Activated CD4-positive, alpha-beta T cell treated with anti-CD3 and anti-CD28 coated beads, Interleukin-10, Interleukin-2, amounts not matched to agents 100 ng/mL and 50 ng/mL, durations not matched to agents 16 hours and 8 hours (primary cell): ENCODE measurements at places on chromosomes 6 and 20.

- DNase-seq = no peak
These were observed 68.7 kb downstream of the SYCP2 start for GRCh38 chr20:59864726-59865125.

DNA sequence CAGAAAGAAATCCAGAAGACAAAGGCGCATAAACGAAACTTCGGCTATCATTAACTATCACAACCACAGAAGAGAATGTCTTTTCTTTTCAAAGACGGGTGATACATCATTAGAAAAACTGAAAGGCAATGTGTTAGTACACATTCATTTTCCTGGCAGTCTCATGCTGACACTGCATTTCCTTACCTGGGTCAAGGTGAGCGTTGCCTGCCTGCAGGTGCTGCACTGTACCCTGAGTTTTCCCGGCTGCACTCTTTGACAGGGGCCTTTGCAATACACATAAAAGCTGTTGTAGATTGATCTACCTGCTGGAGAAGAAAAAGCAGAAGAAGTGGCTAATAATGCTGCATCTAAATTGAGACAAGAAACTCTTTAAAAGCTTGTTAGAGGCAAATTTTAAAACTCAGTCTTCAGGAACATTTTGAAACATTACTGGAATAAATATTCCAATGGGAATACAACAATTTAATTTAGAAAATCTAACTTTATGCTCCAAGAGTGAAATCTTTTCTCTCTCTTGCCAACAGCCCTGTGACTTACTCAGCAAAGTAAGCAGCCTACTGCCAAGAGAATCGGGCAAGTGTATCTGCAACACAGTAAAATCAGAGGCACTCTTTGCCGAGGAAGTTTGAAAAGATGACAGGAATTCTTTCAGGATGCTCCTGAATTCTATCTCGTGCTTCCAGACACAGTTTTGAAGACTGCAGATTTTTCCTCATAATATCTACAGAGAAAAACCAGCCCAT, 526.4 kb downstream of the PRKN start:
- no peak for DNase-seq

DNA sequence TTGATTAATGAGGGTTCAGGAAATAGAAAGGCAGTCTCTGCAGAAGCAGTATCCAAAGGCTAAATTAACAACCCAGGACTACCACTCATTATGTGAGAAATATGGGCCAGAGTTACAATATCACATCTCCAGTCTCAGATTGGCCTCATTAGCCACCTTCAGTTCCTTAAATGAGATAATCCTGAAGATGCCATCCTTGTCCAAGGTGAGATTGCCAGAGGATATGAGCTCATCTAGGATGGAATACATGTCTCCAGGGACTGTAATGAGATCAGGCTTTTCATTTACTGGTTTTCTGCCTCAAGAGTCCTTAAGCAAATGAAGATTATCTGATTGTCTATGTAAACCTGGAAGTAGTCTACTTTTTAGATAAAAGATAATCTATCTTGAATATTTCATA, 196.3 kb downstream of the FUT9 start:
- DNase-seq = no peak

DNA sequence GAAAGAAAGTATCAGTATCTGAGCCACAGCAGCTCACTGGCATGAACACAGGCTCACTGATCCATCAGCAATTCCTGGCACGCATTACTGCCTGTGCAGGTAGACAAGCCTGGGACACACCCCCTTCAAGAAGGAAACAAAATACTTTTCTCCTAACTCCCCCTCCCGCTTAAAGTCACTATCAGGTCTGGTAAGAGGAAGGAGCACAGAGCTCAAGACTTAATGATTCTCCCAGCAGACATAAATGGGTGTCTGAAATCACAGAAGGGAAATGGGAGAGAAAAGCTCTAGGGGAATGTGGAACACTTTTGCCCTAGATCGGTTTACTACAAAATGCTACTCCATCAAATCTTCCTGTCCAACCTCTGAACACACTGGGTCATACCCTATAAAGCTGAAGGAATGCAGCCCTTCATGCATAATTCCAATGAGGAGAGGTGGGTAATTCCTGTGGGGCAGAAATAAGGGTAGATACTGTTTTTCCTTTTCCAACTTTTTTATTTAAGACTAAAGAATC, at the start of gene ADGRF1:
Gene ADGRF1, minus strand, starts transcription at position 58 of the 517 bp plus-strand sequence. CDS start 13,271 bp downstream, outside the sequence.
- no peak for DNase-seq

- DNase-seq = no peak
These were observed 96.2 kb downstream of the TCP11 start for GRCh38 chr6:35044761-35045421.

GRCh38 chr20:14879020-14879697, 541.7 kb upstream of the FLRT3 start:
- no peak for DNase-seq

- no peak for DNase-seq
These were observed 6.1 kb upstream of the DSN1 start for GRCh38 chr20:36779656-36780025.

DNA sequence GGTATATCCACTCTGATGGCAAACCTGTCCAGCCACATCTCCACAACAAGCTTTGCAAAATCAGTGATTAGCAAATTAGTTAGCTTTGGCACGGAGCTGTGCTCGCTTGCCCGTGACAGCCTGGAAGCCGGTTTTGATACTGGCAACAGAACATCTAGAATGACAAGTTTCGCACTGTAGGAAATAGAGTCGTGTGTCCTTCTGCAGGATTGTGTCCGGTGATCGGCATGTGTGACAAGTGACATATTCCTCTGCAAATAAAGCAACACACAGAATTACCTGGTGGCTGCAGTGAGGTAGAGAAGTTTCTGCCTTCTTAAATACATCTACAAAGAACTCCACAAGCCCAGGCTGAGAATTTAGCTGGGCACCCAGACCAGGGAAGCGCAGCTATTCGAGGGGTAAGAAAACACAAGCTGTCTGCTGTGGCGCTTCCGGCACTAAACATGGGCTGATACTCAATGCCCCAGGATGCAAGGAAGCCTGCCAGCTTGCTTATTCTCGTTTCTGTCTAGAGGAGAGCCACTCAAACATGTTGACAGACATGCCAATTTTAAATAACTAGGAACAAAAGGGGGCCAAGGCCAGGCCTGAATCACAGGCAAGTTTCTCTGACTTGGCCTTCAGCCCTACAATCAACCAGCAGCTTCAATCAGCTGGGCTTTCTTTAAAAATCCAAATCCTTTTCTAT, 22.2 kb downstream of the EIF2S2 start:
- no peak for DNase-seq
